Muscle of back (tissue), 13 donors: ENCODE measurements at places on chromosomes 1 and 21. TPM values are rescaled to one million over a fixed set of nuclear protein-coding genes. Genes with fewer than 3 reads are reported as not detected.

LCE3E gene
- polyA plus RNA-seq, result not detected

PIK3R3 gene
- 16.8 TPM for polyA plus RNA-seq

TPTE gene
- not detected for polyA plus RNA-seq

TMCO1 gene
- polyA plus RNA-seq, result 49.5 TPM

PDZK1 gene
- 0.87 TPM for polyA plus RNA-seq

GPR25 gene
- polyA plus RNA-seq, result not detected

HEYL gene
- polyA plus RNA-seq, result 47.6 TPM

HMCN1 gene
- 11.9 TPM for polyA plus RNA-seq

ATP1A2 gene
- polyA plus RNA-seq, result 113 TPM

SMIM1 gene
- 2.0 TPM for polyA plus RNA-seq

DNA sequence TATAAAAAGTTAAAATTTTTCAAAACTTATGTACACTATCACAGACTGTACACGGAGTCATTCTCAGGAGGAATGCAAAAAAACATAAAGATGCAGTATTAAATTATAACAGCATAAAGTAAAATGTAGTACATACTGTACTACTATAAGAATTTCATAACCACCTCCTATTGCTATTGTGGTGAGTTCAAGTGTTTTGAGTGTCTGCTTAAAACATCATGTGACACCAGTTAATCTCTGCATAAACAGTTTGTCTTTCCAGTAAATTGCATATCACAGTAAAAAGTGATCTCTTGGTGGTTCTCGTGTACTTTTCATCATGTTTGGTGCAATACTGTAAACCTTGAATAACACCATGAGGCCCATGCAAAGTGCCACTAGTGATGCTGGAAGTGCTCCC, 45.2 kb downstream of the SDCCAG8 start:
- DNase-seq, result no peak

DNA sequence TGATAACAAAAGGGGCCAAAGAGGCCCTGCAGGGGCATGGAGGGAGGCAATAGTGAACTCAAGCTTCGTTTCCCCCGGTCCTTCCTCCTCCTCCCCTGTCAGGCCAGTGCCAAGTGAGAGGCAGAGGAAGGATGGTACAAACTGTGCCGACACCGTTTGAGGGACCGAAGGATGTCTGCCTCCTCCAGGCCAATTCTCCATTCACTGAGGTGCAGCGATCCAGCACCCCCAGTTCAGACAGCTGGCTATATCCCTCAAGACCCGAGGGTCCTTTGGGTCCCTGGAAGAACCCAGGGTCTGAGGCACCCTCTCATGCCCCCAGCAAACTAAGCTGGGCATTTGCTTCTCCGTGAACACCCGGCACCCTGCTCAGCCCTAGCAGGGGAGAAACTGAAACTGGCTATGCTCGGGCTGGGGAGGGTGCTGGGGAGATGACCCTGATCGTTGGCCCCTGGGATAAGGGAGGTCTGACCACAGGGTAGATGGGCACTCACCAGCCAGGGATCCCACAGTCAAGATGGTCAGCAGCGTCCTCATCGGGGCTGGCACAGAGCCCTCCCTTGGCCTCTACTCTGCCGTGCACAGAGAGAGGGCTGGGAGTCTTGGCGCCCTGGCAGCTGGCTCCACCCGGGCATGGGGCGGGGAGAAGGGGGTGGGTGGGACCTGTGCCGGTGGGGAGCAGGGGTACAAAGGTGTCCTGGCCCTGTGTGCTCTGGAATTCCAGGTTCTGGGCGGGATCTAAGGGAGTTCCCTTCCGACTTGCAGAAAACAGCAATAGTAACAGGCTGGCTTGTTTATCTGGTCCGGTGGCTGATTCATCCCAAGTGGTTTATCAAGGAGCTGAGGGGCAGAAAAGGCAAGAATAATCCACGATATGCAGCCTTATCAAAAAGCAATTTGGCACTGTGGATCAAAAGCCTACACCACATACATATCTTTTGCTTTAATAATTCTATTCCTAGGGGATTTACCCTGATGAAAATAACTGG, at the start of gene IL22RA1:
Gene IL22RA1, minus strand, starts transcription at position 595 of the 989 bp plus-strand sequence. Its CDS starts 58 bp downstream, at position 537.
- DNase-seq, result no peak

- no peak for DNase-seq
Observed at GRCh38 chr1:154178911-154179811, 12.7 kb downstream of the TPM3 start.

DNA sequence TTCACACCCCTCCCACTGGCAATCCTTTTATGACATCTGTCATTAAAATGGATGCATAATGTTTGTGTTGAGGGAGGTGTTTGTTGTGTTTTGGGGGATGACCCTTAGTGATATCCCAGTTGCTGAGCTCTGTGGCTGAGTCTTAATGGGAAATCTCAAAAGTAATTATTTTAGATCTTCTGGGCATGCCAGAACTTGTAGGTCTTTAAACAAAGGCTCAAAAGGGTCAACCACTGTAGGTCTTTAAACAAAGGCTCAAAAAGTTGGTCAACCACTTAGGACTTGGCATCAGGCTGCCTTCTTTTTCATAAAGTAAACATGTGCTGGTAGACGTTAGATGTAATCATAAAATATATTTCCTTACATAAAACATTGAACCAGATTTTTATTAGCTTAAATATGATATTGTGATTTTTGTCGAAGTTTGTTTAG, 78.0 kb downstream of the CDC14A start:
- DNase-seq, result no peak

DNA sequence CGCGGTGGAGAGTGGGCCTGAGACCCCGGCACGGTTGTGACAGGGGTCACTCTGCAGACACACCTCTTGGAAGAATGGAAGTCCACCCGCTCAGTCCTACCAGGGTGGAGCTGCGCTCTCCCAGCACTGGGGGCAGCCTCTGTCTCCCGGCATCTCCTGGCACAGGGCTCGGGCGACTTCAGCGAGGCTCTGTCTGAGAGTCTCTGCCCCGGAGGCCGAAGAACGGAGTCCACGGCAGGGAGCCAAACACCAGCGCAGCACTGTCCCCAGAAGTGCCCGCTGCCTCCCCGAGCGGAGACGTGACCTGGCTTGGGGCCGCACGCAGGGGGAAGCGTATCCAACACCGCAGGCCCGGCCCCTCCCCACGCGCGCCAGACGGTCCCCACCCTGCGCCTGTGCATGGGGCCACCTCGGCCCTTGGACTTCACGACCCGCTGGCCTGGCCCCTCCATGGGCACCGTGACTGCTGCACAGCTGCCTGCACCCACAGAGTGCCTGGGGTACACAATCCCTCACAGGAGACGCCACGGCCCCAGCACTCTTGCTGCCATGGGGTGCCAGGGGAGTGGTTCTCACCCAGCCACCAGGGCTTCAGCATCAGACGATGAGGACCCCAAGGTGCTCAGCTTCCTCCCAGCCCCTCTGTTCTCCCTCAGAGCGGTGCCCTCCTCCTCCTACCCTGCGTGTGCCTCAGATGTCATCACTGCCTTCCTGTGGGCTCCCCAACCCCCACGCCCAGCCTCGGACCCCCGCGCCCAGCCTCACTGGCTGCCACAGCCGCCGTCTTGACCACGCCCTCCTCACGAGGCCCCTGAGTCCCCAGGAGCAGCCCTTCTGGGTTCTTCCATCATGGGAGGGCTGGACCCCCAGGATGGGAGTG, 14.9 kb upstream of the RNF223 start:
- DNase-seq, result no peak

DNA sequence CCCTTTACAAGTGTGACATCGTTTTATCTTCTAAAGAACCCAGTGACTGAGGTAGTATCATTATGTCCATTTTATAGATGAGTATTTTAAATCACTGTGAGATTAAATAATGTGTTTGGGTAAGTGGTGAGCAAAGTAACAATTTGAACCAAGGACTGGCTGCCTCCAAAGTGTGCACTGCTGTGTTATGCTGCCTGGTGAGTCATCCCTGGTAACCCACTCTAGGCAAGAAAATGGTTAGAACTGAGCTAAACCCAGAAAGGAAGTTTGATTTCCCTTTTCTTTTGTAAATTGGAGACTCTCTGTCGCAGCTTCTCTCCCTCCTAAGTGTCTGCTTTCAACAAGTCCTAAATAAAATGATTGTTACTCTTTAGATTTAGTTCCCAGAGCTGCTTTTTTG, 342.8 kb upstream of the KAZN start:
- no peak for DNase-seq

GRCh38 chr1:238488401-238488800, 597.7 kb upstream of the ZP4 start:
- DNase-seq, result no peak

- no peak for DNase-seq
Observed at GRCh38 chr1:215022741-215023141, 59.8 kb upstream of the KCNK2 start.

- DNase-seq, result peak; percentile 76
Observed at GRCh38 chr1:25694167-25695007, 77.8 kb downstream of the MAN1C1 start.

- DNase-seq, result no peak
Observed at GRCh38 chr1:233689017-233689747, 75.3 kb downstream of the KCNK1 start.

GRCh38 chr1:192575499-192576189, at the start of gene RGS1:
Gene RGS1 (plus strand): TSS chr1:192575773. CDS start chr1:192575793, 20 bp downstream.
- DNase-seq, result no peak

DNA sequence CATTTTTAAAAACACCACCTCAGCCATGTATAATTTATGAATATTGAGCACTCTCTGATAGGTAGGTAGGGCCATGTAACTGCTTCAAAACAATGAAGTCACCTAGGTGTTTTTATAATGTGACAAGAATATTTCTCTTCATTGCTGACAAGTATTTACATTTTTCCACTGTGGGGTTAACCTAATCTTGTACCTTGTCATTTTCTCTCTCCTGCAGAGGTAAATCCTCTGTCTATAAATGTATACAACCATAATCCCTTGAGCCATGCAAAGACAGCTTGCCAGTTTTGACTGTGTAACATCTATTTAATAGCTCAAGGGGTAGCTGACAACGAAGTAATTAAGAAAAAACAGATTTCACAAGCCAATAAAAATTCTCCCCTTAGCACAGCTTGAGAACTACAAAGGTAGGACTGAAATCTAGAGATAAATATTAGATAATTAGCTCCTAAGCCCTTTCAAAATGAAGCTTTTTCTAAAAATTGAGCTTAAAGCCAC, 137.6 kb upstream of the POGK start:
- DNase-seq, result no peak

- no peak for DNase-seq
Observed at GRCh38 chr1:37070126-37070525, 35.8 kb upstream of the GRIK3 start.

DNA sequence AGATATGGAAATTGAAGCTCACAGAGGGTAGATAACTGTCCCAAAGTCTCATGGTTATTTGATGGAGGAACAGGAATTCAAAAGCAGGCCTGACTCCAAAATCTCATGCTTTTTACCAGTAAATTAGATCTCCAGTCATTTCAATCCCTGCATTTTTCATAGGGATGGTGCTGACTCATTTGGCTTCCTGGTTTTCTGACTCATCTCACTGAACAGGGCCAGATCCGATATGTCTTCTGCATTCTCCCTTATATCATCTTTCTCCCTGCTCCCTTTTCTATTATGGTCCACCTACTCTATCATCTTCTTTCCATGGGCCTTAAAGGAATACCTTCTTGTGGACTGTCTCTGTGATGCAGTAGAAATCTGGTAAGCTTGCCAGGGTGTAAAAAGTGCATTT, 187.2 kb downstream of the FGGY start:
- peak; percentile 85 for DNase-seq

DNA sequence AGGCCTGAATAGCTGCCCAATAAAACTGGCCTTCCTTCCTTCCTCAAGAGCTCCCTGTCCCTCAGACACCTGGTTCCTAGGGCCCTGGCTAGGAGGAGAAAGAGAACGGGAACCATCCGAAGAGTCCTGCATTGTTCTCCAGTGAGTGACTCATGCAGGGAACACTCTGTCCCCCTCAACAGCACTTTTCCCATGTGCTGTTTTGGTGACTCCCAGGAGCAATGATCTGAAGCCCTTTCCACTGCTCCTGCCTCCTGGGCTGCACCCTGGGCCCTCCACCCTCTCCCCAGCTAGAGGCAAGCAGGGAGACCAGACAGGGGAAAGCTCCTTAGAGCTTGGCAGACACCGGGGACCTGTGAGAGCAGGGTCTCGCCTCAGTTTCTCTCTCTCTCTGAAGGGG, 18.9 kb downstream of the TNNT2 start:
- no peak for DNase-seq

GRCh38 chr1:219031809-219032208, 141.9 kb upstream of the LYPLAL1 start:
- DNase-seq, result no peak

DNA sequence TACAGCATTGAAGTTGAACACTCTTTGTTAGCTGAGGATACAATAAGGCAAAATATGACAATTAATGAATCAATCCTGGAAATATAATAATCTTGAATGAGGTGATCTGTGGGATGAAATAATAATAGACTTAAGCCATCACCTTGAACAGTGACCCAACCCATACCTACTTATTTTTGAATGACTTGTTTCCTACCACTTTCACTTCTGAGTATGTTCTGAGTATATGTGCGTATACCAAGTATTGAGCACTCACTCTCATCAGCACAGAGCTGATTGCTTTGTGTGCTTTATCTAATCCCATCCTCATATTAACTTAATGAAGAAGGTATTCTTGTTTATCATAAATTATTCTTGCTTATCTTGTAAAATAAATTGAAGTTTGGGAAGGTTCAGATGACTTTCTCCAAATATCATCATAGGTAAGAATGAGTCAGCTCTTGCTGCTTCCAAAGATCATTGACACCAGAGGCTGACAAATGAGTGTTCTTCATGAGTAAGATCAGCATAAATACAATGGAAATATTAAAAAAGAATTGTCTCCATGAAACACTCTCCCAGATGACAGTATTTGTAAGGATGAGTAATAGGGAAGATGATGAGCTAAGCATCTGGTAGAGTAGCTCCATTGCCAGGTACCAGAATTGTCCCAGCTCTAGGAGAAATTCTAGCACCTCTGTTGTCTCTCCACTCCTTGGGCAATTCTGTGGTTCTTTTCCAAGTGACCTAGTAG, 198.1 kb upstream of the KIAA0040 start:
- DNase-seq, result no peak

- DNase-seq, result no peak
Observed at GRCh38 chr1:221227872-221228337, 348.7 kb downstream of the HLX start.

- DNase-seq, result no peak
Observed at GRCh38 chr1:77146270-77146669, 73.0 kb downstream of the PIGK start.

DNA sequence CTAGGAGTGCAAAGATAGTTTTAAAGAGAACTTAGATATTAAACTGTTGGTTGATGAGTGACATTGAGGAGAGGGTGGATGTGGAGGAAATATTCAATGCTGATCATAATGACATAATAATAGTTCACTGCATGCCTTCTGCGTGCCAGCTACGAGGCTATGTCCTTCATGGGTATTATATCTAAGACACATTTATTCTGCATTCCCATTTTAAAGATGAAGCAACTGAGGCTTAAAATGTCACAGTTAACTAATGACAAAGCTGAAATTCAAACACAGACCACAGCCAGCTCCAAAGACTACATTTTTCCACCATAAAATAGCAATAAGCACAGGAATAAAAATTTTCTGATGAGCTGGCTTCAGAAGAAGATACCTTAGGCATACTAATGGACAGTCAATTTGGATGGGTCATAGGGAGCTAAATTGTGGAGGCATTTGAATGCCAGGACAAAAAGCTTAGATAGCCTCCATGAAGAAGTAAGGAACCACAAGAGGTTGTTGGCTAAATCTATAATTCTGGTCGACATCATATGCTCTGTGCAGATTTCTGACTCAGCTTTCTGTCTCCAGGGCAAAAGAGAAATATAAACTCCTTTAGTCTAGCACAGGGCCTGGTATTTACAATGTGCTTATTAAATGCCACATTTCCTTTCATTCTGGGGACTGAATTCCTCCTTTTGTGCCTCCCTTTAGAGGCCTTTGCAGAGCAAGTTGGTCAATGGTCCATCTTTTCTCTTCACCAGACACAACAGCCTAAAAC, 71.2 kb upstream of the NRIP1 start:
- DNase-seq, result no peak

GRCh38 chr1:41547336-41547735, 62.9 kb upstream of the EDN2 start:
- DNase-seq, result no peak
